ENCODE measurements at places on chromosomes 6 and 20. TPM values are rescaled to one million over a fixed set of nuclear protein-coding genes. Genes with fewer than 3 reads are reported as not detected.

CLPSL1 gene
- not detected for total RNA-seq

ECI2 gene
- total RNA-seq, result 65.5 TPM

ECT2L gene
- not detected for total RNA-seq

ARHGAP18 gene
- total RNA-seq, result 18.7 TPM

RWDD1 gene
- 27.4 TPM for total RNA-seq

DNA sequence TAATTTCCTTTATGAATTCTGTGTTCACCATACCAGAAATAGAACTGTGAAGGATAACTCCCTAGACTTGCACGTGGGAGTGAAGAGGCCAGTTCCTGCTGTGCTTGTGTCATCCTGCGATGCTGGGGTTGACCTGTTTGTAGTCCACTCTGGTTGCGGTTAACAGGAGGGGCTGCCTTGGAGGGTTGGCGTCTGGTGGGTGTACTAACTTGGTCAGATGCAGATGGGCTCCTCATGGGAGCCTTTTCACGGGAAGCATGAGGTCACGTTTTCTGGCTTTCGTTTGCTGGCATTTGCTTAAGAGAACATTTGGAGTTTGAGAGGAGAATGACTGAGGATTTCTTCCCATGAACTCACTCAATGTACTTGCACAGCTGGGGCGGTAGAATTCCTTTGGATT lies 41.2 kb downstream of the IGF2R start:
- no peaks in the 10 kb centered on the region for H3K36me3 ChIP-seq
- H3K27me3 ChIP-seq, result no peaks in the 10 kb centered on the region
- no peak overlapping the region for H3K4me3 ChIP-seq

DNA sequence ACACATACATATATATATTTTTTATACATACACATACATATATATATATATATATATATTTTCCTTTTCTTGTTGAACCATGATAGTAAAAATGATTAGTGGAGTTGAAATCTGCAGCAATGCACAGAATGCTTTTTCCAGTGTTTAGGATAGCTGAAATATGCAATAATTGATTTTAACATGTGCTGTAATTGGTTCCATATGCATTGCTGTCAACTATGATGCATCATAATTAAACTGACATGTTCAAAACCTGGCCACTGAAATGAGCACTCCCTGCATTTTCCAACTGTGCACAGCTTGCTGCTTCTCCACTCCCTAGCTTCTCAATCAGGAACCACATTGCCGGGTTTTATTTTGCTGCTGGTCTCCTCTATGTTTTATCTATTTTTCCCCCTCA lies 358.3 kb downstream of the PAX1 start:
- no peaks in the 10 kb centered on the region for H3K36me3 ChIP-seq
- H3K27me3 ChIP-seq, result no peaks in the 10 kb centered on the region
- no peak overlapping the region for H3K4me3 ChIP-seq
- no peak for DNase-seq

DNA sequence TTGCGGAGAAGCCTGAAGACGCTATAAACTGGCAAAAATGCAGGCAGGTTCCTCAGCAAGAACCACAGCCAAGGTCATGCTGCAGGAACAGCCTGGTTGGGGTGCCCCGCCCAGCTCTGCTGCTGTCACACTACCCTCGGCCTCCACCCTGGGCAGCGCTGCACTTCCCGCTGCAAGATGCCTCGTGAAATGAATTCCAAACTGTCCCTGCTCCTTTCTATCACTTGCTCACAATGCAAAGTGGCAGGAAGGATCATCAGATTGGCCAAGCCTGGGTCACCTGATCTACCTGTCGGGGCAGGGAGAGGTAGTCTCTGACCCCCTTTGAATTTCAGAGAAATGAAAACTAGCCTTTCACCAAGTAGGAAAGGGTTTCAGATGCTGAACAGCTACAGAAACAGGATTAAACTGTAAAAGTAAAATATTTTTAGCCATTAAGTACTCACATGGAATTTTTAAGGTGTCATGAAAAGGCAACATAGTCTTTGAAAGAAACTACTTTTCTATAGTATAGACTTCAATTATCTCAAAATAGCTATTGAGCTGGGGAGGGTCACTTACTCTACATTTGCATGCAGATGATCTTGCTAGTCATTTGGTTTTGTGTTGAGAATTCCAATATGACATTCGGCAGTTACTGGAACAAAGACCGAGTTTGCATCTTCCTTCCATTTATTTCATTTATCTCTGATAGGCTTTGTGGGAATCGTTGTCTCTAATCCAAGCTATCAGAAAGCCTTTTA lies 236.4 kb upstream of the ASCC3 start:
- H3K27me3 ChIP-seq, result no peaks in the 10 kb centered on the region
- no peak overlapping the region for H3K4me3 ChIP-seq
- H3K36me3 ChIP-seq, result no peaks in the 10 kb centered on the region

GRCh38 chr6:22102671-22103070 lies 194.2 kb downstream of the PRL start:
- H3K4me3 ChIP-seq, result no peak overlapping the region
- no peak overlapping the region for H3K27ac ChIP-seq
- H3K27me3 ChIP-seq, result no peaks in the 10 kb centered on the region
- no peaks in the 10 kb centered on the region for H3K36me3 ChIP-seq

- peaks cover 4% of the 10 kb centered on the region for H3K4me1 ChIP-seq
- H3K36me3 ChIP-seq, result no peaks in the 10 kb centered on the region
- H3K4me3 ChIP-seq, result no peak overlapping the region
- H3K27me3 ChIP-seq, result no peaks in the 10 kb centered on the region
- DNase-seq, result peak; percentile 34
Measured at GRCh38 chr6:110325197-110325596, 33.0 kb downstream of the METTL24 start.

- H3K36me3 ChIP-seq, result no peaks in the 10 kb centered on the region
- H3K4me3 ChIP-seq, result no peak overlapping the region
- no peak for DNase-seq
- no peak overlapping the region for H3K27ac ChIP-seq
Measured at GRCh38 chr6:160118620-160119229, 2.9 kb upstream of the SLC22A1 start.
